ENCODE measurements at places on chromosomes 7 and 10.

DNA sequence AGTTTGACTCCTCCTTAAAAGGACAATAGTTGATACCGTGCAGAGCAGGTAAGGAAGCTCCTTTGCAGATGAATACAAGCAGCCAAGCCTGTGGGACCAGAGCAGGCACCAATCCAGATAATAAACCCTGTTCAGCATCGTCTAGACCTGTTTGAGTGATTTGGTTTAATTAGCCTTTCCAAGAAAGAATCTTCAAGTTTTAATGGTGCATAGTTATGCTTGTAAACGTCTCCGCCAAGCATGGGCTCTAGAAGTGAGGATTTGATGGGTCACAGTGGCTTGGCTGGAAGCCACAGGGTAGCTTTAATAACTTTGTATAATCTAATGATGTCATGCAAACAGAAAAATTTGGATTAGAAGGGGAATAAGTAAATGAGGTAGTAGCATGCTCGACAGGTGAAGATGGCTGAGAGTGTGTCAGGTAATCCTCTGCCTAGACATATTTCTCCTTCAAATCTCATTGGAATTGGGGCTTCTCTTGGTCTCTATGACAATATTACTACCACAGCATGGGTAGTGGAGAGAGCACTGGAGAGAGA lies 188.4 kb downstream of the DYNC1I1 start:
- no peak for DNase-seq

GRCh38 chr10:21521751-21522533 lies 3.5 kb downstream of the SKIDA1 start:
- DNase-seq: no peak

GRCh38 chr7:100585511-100586265 lies at the start of gene LRCH4:
Gene LRCH4, minus strand, starts transcription at chr7:100586129. Its CDS starts 29 bp downstream, at chr7:100586100.
- DNase-seq: no peak

DNA sequence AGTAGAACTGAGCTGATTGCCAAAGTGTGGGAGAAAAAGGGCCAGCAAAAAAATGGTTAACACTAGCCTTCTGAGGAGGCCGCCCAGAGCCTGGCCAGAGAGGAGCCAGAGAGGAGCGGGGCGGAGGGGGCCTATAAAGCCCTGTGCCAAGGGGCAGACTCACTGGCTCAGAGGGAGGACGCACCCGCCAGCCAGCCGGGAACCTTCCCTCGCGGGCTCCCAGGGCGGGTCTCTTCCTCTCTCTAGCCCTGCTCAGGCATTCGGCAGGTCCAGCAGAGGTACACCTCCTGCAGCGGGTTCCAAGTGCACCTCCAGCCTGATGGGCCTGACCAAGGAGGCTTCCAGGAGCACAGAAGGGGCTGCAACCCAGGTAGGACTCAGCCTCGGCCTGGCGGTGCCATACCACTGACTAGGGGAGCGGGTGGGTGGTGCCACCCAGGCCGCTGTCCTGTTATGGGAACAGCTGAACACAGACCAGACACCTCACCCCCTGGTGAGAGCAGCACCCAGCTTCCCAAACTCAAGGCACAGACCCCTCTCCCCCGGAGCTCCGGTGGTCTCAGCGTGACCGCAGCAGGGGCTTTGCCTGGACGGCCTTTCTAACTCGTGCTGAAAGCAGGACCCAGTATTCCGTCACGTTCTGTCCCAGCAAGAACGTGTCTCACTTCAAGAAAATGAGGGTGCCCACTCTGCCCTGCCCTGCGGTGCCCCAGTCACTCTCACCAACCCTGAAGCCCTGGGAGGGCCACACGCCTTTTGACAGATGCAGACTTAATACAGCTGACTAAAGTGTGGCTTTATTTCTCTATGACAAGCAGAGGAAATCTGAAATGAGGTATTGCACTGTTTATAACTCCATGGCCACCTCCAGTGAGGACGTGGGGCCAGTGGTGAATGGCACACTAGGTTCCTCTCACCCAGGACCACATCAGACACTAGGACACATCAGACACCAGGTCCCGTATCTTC lies at the start of gene GPER1:
Gene GPER1, plus strand, starts transcription at position 162 of the 969 bp plus-strand sequence. CDS start 3,616 bp downstream, outside the sequence.
- no peak for DNase-seq

- DNase-seq: no peak
Observed at GRCh38 chr7:11751807-11752389, 80.1 kb downstream of the THSD7A start.

GRCh38 chr10:93190372-93190771 lies 116.7 kb downstream of the CYP26A1 start:
- DNase-seq: no peak

DNA sequence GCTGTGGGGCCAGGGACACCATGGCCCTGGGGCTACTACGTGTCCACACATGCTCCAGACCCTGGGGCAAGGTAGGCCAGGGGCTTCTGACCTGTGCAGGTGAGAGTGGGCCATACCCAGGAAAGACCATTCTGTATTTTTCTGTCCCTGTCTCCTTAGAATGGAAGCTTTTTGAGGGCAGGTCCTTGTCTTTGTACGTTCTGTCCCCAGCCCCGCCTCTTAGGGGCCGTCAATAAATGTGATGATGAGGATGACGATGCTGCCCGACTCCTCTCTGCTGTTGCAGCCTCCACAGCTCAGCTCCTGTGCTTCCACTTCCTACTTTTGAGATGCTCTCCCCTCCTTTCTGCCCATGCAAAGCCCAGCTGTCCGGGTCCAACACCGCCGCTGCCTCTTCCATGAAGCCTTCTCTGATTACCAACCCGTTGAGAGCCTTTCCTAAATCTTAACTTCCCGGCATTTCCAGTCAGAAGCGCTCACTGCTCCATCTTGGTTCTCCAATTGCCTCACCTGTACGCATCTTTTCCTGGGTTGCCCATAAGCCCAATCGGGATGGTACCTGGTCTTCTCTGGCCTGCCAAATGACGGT lies 4.3 kb downstream of the VPS37D start:
- no peak for DNase-seq

GRCh38 chr10:6395606-6396005 lies 184.5 kb downstream of the PRKCQ start:
- no peak for DNase-seq

DNA sequence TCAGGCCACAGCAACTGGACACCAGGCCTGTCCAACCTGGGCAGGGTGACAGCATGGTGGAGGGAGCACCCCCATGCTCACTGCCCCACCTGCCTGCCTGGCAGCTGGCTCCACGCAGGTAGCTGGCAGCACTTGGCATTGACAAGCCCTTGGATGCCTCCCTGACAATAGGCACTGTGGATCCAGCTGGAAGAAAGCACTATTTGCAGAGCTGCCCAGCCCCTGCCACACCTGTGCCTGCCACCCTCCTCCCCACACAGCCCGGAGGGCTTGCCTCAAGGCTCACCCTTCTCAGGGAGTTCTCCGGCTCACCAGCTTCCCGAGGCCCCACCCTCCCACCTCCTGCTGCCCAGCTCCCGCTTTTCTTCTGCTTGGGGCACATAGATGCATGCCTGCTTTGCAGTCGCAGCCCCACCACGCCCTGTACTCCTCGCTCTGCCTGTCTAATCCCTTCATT lies 160.1 kb downstream of the NEURL1 start:
- DNase-seq: no peak

- no peak for DNase-seq
Observed at GRCh38 chr10:117342641-117343040, 32.6 kb downstream of the PDZD8 start.

- DNase-seq: no peak
Observed at GRCh38 chr7:38675494-38676106, 44.4 kb upstream of the AMPH start.

- no peak for DNase-seq
Observed at GRCh38 chr10:60801522-60801921, 23.2 kb downstream of the CDK1 start.

GRCh38 chr10:44628921-44629320 lies 244.0 kb upstream of the CXCL12 start:
- no peak for DNase-seq

DNA sequence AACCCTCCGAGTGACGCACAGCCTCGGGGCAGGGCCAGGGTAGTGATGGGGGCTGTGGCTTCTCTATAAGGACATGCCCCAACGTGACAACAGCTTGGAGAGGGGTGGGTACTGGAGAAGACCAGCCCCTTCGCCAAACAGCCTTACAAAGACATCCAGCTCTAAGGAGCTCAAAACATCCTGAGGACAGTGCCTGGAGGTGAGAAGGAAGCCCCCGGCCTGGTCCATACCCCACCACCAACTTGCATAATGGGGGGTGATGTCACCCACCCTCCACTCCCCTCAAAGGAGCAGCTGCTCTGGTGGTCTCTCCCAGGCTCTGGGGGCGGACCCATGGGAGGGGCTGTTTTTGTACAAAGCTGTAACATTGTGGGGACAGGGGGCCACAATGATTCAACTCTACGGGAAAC lies 15.1 kb downstream of the PRSS2 start:
- no peak for DNase-seq

- no peak for DNase-seq
Observed at GRCh38 chr7:28207486-28208158, 27.0 kb upstream of the JAZF1 start.

DNA sequence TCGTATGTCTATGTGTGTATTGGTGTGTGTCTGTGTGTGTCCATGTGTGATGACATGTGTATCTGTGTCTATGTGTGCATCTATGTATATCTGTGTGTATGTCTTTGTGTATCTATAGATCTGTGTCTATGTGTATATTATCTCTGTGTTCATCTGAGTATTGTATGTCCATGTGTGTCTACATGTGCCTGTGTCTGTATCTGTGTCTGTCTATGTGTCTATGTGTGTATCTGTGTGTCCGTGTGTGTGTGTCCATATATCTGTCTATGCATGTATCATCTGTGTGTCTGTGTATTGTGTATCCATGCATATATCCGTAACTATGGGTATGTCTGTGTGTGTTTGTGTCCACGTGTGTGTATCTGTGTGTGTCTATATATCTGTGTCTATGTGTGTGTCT lies 2.7 kb upstream of the FAM20C start:
- no peak for DNase-seq

DNA sequence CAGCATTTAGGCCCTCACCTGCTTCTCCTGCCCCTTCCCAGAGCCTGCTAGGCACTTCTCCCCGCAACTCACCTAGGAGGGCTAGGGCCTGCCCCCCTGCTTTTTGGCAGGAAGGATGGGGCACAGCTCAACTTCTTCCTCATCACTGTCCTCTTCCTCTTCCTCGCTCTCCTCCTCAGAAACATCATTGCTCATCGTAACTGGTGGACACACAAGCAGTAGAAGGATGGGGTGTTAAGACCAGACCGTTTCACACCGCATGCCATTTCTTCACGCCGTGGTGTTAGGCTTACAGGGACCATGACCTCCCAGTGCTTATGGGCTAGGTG lies 1.6 kb downstream of the NPM3 start:
- DNase-seq: no peak

- DNase-seq: no peak
Observed at GRCh38 chr10:130046591-130046990, 64.0 kb downstream of the C10orf143 start.

DNA sequence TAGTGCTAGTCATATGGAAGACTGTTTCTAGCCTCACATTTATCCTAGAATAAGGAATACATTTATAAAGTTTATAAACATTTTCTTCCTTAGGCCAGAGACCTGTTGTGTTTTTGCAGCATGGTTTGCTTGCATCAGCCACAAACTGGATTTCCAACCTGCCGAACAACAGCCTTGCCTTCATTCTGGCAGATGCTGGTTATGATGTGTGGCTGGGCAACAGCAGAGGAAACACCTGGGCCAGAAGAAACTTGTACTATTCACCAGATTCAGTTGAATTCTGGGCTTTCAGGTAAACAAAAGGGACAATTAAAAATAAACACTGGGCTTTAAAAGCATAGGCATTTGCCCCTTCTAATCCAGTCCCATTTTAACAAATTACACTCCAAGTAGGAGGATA lies 4.2 kb downstream of the LIPF start:
- no peak for DNase-seq

GRCh38 chr10:19788902-19789301 lies 27.3 kb upstream of the PLXDC2 start:
- no peak for DNase-seq

GRCh38 chr7:75740846-75741497 lies 2.2 kb upstream of the HIP1 start:
- DNase-seq: no peak

DNA sequence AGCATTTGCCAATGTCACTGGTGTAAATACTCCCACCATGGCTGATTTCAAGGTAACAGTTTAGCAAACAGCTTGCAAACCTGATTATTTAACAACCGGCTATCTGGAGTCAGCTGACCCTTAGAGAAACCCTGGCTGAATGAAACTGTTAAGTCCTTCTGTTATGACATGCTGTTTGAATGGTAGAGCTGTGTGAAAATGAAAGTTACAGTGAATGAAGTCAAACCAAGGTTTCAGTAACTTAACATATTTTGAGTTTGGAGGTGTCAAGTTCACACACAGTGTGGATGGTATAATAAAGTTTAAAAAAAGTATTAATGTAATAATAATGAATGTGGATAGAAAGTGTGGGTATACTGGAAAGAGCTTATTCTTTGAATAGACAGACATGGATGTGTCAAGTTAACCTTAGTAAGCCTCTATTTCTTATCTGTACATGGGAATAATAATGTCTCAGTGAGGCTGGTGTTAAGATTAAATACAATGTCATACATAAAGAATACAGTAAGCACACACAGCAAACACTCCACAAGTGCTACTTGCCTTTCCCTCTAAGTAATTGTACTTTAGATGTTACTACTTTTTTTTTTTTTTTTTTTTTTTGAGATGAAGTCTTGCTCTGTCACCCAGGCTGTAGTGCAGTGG lies 150.4 kb downstream of the TAX1BP1 start:
- no peak for DNase-seq

GRCh38 chr7:122311734-122312450 lies 7.3 kb upstream of the FEZF1 start:
- no peak for DNase-seq

DNA sequence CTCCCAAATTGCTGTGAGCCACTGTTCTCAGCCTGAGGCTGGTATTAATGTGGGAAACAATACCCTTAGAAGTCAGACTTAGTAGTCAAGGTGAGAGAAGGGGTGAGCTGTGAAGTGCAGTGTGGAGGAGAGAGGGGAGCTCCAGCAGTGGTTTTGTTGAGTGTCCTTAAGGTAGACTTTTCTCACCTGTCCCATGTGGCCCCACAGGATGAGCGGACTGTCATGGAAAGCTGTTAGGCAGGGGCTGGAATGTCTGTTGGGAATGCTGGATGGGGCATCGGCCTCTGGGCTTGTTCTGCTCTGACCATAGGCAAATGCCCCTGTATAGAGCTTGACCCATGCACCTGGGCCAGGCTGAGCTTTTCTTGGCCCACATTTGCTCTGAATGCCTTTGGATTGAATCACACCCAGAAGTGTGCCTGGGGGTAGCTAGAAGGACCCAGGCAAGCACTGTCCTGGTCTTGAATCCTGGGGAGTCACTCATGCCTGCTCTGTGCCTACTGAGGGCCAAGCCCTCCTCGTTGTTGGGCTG lies 36.3 kb upstream of the SH2D4B start:
- no peak for DNase-seq

DNA sequence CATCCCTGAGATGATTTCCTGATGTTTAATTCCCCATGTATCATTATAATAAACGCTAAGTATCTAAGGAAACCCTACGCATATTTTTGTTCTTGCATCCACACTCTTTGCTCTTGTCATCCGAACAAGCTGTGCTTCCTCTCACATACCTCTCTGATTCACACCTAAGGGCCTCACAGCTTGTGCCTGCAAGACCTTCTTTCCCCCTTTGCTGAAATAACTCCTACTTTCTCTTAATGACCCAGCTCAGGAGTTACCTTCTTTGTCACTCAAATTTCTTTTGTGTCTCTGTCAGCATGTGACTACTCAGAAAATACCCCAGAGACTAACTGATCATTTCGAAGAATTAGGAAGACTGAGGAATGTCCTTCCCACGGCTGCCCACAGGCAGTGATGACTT lies 209.3 kb upstream of the IMMP2L start:
- no peak for DNase-seq

GRCh38 chr10:58367069-58367468 lies 18.1 kb upstream of the TFAM start:
- no peak for DNase-seq
